ENCODE measurements at places on chromosomes 16 and 17.

- no peak for DNase-seq
Measured at GRCh38 chr16:13829697-13830299, 90.2 kb upstream of the ERCC4 start.

DNA sequence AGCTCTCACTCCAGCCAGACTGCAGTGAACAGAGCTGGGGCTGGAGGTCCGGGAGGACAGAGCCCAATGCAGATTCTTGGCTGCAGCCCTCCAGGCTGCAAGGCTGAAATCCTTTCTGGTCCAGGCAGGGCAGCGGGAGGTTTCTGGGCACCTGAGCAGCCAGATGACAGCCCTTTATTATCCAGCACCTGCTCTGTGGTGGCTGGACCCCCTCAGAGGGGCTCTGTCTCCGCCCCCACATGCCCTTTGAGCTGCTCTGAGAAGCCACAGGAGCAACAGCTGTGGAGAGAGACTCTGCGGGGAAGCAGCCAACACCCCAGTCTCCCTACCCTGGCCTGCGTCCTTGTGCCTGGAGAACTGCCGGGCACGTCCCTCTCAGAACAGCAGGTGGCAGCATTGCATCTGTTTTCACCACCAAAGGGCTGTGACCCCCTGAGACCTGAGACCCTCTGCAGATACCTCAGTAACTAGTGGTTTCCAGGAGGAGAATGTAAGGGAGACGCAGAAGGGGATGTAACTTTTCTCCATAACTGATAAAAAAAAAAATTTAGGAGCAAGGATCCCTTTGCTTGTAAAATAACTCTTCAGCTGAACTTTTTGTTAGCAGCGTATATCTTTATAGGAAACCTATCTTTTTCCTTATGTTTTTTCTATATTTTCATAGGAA, 3.7 kb upstream of the CNP start:
- DNase-seq = peak; percentile 55

DNA sequence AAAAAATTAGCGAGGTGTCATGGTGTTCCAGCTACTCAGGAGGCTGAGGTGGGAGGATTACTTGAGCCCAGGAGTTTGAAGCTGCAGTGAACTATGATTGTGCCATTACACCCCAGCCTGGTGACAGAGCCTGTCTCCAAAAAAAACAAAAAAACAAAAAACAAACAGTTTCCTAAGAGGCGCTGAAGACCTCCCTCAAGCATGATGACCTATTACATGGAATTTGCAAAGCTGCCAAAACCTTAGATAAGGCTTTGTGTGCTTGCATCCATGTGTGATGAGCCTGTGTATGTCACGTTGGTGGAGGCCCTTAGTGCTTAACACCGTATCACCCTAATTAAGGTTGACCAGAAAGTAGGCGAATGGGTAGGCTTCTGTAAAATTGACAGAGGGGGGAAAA, 143.5 kb downstream of the PPM1E start:
- DNase-seq = no peak

DNA sequence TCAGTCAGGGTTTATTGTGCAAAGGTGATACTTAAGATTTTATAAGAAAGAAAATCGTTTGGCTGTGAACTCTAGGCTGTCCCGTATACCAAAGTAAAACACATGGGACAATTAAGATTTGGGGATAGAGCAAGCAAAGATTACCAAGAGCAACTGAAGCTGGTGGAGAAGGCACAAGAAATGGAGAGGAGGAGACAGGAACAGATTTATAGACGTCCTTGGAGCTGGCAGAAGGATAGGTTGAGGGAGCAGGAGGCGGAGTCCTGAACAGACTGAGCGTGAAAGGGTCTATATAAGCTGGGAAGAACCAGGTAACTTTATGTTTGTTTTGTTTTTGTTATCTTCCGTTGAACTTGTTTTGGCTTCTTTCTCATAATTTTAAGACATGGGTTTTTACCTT, 3.8 kb downstream of the TNRC6C start:
- no peak for DNase-seq

GRCh38 chr17:16465861-16466338, 26.1 kb downstream of the LRRC75A start:
- DNase-seq = no peak

GRCh38 chr17:16052486-16052885, 52.9 kb downstream of the TTC19 start:
- DNase-seq = no peak
